ENCODE measurements at places on chromosomes 11 and 22.

DNA sequence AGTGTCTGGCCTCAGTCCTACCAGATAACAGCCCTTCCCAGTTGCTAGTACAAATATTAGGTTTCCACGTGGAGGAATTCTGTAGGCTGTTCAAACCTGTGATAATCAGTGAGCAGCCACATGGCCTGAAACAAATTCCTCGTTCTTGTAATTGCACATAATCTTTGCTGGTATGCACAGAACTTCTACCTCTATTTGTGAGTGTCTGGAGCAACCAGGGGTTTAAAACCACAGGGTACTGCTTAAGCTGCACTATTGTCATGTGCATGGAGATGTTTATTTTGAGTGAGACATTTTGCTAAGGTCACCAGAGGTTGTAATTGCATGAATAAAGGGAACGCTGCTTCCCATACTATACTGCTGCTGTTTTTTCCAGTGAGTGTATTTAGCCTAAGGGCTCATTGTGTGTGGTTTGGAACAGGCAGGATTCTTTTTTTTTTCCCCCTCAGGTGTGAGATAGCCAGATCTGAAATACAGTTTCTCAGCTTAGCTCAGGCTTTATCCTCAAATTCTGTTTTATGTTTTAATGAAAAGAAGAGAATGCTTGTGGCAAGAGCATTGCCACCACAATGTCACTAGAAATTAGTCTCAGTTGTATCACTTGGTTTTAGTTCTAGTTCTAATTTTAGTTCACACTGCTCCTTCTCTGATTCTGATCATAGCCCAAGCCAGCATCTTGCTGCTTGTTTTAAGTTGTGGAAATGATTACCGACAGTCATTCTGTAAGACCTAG, 60.5 kb downstream of the CYB5R2 start:
- DNase-seq = no peak

GRCh38 chr11:20112291-20113148, 47.8 kb downstream of the DBX1 start:
- DNase-seq = peak; percentile 40

GRCh38 chr11:19380375-19380774, 139.6 kb upstream of the E2F8 start:
- peak; percentile 57 for DNase-seq

DNA sequence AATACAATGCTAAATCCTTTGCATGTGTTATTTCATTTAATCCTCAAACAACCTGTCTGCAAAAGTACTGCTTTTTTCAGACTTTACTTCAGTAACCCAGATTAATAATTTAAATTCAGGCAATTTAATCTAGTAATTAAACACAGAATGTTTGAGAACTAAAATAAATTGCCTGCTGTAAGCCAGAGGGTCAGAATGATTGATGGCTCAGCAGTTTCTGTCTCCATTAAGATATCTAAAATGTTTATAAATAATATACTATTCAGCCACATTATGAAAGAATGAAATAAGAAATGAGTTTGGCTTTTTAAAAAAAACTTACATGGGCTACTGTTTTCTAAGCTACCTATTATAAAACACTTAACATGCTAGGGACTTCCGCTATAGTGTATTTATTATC, 846.0 kb downstream of the FAM181B start:
- DNase-seq = no peak

- DNase-seq = no peak
Measured at GRCh38 chr11:128834157-128834556, 32.9 kb downstream of the KCNJ1 start.

- no peak for DNase-seq
Measured at GRCh38 chr22:35615156-35615555, 2.0 kb downstream of the MB start.

GRCh38 chr22:46588279-46589140, 31.7 kb upstream of the GRAMD4 start:
- no peak for DNase-seq

DNA sequence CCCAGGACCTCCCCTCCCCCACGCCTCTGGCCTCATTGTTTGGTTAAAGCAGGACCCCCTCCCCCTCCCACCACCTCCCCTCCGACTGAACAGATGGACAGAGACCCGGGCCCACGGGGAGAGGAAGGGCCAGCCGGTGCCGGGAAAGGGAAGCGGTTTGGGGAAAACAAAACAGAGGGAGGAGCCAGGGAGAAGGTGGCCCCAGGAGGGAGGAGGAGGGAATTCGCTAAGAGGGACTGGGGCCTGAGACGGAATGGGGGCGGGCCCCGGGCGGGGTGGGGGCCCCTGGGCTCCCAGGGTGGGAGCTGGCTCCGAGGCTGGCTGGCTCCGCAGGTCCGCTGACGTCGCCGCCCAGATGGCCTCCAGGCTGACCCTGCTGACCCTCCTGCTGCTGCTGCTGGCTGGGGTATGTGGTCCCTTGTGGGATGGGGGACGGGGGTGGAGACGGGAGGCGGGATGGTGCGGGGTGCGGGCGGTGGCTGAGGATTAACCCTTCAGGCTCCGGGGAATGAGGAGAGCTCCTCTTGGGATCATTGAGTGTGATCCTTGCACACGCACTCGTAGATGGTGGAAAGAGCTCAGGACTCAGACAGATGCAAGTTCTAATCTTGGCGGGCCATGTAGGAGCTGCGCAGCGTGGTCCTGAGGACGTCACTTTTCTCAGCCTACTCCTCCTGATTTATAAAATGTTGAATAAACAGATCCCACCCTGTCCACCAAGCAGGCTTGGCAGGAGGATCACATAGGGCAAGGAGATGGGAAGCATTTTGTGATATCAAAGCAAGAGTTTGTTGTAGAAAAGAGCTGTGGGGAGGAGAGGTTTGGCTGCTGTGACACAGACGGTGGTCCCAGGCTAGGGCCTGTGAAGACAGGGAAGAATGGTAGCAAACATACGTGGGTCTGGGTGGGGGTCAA, 688 bp downstream of the SERPING1 start:
- DNase-seq = peak; percentile 30

- peak; percentile 43 for DNase-seq
Measured at GRCh38 chr11:69704508-69705253, 859 bp upstream of the FGF19 start.

DNA sequence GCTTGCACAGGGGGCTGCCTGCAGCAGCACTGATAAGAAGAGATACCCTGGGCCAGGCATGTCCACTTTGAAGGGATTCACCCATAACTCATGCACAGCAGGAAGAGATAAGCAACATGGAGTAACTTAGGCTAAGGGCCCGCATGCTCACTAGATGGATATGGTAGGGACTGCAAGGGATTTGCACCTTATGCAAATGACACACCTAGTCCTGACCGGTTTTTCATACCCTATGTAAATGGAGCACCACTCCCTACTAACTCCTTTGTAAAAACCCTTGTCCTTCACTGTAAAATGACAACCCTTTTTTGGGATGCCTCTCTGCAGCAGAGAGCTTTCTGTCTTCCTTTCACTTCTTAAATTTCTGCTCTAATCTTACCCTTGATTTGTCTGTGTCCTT, 658.9 kb upstream of the CCDC179 start:
- DNase-seq = no peak

DNA sequence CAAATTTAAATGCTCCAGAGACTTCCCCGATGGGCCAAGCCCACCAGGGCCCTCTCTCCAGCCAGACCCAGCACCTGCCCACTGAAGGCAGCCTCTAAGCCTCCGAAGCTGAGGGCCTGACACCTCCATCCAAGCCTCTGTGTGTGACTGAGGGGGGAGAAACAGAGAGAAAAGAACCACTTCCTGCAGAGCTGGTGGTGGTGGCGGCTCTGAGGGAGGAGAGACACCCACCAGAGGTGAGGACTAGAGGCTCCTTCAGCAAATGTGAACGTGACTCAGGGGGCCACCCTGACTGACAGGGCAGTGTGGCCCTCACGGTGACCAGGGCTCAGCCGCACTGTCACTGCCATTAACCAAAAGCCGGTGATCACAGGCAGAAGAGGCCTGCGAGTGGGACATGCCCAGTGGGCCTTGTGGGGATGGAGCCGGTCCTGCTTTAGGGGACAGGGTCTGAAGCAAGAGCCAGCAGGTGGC, 31.0 kb upstream of the CD5 start:
- DNase-seq = no peak

- no peak for DNase-seq
Measured at GRCh38 chr11:101482556-101483124, 101.2 kb downstream of the TRPC6 start.

DNA sequence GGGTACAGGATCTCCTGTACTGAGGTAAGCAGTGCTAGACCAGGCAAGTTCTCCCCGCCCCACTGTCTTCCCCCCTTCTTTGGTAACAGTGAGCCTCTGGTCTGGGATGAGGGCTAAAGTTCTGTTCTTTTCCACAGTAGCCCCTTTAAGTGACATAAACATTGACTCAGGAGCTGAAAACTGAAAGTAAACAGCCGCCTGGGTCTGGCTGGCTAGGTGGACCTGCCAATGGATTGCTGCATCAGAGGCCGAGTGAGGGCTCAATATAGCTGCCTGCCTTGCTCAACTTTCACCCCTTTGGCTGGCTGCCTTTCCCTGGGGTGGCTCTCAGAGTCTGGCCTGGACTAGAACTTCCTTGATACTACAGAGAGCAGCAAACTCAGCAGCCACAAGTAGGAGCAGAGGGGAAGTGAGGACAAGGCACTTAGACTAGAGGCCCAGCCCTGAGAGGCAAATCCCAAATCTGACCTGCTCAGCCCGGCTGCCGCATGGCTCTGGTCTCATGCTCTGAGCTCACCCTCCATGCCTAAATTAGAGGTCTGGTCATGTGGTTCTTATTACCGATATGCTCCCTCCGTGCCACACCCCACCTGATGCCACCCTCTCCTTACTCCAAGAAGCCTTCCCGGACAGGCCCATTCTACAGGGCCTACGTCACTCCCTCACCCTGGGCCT, 9.6 kb upstream of the UCP3 start:
- DNase-seq = no peak

DNA sequence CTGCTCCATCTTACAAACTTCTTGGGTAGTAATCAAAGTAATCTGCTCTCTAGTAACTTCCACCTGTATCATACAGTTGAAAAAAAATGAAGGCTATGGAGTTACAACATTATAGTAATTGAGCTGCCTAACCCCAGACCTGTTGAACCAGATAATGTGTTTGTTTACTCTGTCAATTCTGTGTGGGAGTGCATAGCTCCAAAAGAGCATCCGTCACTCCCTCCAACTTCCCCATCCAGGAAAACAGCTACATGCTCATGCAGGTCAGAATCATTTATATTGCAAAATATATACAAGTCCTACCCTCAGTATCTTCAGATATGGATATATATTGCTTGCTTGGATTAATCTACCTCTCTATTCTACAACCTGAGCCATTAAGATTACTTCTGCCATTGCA, 244.0 kb upstream of the ANO5 start:
- DNase-seq = no peak

DNA sequence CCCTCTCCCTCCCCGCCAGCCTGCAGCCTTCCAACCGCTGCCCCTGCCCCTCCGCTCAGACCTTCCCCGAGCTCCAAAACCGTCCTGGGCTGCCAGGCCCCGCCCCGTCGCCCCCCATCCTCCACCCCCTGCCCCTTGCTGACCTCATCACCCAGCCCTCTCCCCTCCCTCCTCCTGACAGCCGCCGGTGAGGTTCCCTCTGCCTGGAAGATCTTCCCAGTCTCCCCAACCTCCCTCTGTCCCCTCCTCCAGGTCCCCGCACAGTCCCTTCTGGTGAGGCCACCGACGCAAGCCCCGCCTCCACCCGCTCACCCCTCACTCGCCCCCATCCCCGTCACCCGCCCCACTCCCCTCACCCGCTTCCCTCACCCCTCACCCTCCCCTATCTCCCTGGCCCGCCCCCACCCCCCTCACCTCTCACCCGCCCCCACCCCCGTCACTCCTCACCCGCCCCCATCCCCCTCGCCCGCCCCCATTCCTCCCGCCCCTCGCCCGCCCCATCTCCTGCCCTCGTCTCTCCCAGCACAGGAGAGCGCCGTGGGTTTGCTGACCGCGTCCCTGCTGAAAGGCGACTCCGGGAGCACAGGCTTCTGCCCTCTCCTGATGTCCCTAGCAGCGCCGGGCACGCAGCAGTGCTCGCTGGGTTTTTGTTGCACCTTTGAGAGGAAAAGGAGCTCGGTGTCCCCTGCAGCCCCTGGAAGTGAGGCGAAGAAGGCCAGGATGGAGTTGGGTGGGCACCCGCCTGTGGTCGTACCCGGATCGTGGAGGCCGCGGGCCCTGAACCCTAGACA, 16.4 kb upstream of the UPK3A start:
- DNase-seq = no peak

DNA sequence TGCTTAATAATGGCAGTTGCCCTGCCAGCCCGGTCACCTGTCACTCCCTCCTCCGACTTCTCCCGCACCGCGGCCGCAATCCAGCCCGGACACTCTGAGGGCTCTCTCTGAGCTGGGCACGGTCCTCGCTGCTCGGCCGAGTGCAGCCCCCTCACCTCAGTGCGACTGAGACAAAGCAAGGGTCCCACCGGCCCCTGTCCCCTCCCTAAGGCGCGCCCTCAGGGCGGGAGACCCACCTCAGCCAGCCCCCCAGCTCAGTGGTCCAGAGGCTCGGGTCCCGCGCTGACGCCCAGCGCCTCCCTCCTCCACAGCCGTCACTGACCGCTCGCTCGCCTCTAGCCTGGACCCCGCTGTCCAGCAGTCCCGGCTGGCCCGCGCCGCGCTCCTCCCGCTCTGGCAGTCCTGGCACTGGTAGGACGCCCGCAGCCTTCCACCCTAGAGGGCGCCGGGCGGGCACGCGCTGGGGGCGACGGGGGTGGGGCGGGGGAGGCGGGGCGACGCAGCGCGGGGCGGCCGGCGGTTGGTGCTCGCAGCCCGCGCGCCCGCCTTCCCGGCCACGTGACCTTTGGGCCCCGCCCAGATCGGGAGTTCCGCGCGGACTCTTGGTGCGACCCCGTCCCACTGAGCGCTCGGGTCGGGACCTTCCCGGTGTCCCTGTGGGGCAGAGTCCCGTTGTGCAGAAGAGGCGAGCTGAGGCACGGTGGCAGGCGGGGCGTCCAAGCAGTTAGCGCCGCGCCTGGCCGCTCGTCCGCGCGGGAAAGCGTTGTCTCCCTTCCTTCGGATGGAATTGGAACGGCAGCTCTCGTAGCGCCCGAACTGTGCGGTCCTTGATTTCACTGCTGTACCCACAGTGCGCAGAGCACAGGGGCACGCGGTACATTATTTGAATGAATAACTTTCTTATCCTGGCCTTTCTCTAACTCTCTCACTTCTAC, 7.8 kb upstream of the L3MBTL2 start:
- peak; percentile 77 for DNase-seq

DNA sequence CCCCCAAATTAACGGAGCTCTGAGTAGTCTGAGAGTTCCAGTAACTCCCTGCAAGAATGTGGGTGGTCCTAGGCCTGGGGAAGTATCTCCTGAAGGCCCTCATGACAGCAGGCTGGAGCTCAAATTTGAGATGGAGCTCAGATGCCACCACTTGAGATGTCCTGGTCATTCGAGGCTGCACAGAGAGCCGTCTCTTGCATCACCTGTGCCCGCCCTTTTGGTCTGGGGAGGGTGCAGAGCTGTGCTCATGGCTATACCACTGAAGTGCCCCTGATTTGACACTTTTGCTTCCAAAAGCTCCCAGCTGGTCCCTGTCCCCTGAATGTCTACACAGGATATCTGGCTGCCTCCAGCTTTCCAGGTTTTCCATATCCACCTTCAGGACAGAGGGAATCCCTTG, 214.0 kb upstream of the B3GAT1 start:
- no peak for DNase-seq

- DNase-seq = no peak
Measured at GRCh38 chr11:130420478-130421198, 7.8 kb downstream of the ADAMTS8 start.
